Stimulated activated CD8-positive, alpha-beta memory T cell treated with anti-CD3 and anti-CD28 coated beads, Interleukin-2, amount 100 ng/mL, for 1 hour (primary cell): ENCODE measurements at places on chromosomes 3 and 15.

GRCh38 chr15:28289694-28290463 is 32.1 kb downstream of the HERC2 start:
- DNase-seq = no peak

GRCh38 chr15:72199205-72199515 is 1.6 kb upstream of the GRAMD2A start:
- DNase-seq = no peak

- DNase-seq = no peak
These were observed 25.8 kb downstream of the USP3 start for GRCh38 chr15:63530235-63530634.

- no peak for DNase-seq
These were observed 9.7 kb downstream of the STOML1 start for GRCh38 chr15:73982222-73982962.

DNA sequence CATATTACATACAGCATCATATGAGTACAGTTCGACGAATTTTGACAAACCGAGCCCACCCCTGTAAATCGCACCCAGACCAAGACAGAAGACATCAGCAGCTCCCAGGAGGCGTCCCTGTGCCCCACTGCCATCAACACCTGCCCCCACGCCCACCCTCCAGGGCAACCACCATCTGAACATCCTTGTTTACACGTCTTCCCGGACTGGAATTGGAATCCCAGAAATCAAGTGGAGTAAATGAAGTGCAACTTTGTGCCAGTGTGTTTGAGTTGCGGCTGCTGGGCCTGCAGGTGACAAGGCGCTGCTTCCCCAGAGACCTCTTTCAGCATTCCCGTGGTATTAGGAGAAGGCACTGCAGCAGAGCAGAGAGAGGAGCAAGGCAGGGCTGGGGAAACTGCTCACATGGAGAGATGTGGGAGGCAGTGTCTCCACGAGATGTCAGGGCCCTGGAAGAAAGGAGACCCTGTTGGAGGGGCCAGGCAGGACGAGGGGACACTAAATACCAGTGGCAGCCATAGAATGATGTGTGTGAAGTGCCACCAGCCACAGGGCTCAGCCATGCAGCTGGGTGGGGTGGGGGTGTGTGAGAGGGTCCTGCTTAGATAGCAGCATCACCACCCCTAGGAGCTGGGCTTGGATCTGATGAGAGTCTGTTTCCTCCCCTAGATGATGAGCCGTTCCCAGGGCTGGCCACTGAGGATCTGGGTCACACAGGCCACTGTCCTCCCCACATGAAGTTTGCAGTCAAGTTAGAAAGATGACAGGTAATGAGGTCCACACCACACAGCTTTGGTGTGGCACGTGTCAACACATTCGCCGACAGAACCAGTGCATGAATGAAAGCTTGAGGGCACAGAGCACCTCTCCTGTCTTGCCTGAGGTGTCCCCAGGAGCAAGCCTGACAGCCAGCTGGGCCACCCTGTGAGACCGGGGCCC is 33.4 kb upstream of the PCSK6 start:
- no peak for DNase-seq

- DNase-seq = no peak
These were observed 46.7 kb downstream of the TOP2B start for GRCh38 chr3:25618028-25618427.

DNA sequence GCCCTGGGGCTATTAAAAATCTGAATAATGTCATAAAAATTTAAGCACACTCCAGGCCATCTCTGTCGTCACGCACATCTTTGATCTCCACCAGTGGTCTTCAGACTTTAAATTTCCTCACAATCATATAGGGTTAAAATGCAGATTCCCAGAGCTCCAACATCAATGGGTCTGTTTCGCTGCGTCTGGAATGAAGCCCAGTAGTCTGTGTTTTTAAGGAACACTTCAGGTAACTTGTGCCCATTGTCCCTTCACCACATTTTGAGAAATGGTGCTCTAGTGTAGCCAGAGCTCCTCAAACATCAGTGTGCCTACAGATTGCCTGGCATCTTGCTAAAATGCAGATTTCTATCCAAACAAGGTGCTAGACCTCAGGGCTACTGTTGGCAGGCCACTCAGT is 9.8 kb downstream of the SEMA6D start:
- no peak for DNase-seq

DNA sequence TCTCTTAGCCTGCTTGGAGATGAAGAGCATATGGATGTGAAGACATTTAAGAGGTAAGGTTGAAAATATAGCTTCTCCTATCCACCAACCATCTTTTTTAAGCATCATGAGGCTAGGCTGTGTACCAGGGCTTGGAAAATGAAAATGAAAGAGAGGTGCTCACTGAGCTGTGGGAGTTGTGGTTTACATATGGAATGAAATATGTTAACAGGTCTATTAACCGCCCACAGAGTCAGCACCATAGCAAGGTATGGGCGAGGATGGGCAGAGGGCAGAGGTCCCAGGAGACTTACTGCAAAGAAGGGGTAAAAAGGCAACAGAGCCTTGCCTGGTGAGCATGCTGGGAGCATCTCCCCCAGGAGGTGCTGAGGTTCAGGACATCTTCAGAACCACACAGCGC is 273.1 kb downstream of the GABRG3 start:
- no peak for DNase-seq

DNA sequence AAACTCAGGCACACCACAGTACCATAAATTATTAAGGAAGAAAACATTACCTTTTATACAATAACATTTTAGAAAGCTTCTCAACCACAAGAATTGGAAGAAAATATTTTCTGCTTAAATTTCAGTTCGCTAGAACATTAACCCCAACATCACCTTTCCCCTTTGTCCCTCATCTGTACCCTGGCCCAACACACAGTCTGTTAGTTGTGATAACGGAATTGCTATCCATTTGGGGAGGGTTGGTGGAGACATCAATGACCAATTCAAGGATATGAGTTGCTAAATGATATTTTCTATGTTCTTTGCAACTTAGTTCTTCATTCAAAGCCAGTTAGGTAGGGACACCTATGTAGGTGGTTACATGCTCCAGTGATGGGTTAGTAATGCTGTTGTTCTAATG is 5.8 kb downstream of the EID1 start:
- no peak for DNase-seq
